ENCODE measurements at places on chromosomes 5 and 9.

DNA sequence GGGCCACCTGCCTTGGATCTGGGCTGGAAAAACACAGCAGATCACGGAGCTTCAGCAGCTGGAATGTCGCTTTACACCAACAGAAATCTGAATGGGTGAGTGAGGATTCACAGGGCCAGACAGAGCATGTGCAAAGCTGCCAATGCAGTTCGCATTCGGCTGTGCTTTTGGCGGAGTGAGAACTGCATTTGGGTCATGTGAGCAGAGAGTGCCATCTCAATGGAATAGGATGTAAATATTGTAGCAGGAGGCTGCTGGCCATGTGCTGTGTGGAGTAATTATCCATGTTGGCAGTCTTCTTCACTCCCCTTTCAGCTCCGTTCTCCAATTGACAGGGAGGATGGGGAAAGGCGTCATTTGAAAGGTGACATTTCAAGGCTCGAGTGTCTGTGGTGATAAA lies at the start of gene ANKRD55:
ANKRD55 (minus strand) TSS at position 101 of the 400 bp plus-strand sequence. CDS start 417 bp downstream, outside the sequence.
- no peak for DNase-seq

- no peak for DNase-seq
These were observed 293.9 kb upstream of the IRX4 start for GRCh38 chr5:2176581-2176980.

DNA sequence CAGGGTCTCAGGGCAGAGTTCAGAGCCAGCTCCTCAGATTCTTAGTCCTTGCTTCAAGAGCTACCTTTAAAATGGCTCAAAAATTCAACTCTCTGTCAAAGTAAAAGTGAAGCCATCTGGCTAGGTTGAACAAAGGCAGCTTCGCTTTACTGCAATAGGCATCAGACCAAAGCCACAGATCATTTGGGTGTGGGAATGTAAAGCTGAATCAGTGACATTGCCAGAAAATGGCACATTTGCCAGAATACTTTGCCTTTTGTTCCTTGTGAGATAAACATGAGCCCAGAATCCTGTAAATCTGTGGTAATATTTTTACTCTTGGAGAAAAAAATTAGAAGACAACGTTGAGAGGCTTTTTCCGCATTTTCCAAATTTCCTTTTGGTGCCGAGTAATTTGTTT lies 210.5 kb downstream of the PALM2AKAP2 start:
- DNase-seq, result no peak

DNA sequence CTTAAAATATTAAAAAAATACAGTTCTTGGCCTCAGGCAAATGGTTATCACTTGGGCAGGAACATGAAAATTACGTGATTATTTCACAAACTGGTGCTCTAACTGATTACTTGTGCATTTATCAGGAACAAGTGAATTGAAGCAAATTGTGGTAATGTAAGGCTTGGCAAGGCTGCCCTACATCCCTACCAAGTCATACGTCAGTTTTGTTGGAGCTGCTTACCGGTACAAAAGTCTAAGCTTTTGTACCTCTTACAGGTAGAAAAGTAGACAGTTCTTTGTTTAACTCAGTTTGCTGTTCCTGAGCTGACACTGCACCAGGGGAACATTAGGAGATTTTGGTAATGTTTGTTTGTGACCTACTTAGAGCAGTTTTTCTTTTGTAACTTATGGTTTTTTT lies 2.2 kb downstream of the G3BP1 start:
- DNase-seq, result peak; percentile 29

- no peak for DNase-seq
These were observed 29.2 kb downstream of the GARNL3 start for GRCh38 chr9:127293767-127294166.

DNA sequence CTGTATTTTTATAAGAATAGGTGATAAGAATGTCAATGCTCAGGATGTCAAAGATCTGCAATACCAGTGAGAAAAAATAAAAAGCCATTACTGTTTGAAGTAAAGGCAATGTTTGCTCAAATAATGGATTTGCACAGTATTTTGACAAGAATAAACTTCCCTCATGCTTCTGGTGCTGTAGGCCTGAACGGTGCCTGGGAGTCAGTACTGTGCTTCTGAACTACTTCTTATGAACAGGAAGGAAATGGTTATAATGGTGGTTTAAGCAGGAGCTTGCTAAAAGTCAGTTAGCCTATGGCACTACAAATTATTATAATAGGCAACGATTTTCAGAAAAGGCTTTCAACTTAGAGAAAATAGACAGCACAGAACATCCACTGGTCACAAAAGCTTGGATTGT lies 548.3 kb upstream of the CDH18 start:
- no peak for DNase-seq

- peak; percentile 7 for DNase-seq
These were observed 639 bp upstream of the RASA1 start for GRCh38 chr5:87266914-87267573.

DNA sequence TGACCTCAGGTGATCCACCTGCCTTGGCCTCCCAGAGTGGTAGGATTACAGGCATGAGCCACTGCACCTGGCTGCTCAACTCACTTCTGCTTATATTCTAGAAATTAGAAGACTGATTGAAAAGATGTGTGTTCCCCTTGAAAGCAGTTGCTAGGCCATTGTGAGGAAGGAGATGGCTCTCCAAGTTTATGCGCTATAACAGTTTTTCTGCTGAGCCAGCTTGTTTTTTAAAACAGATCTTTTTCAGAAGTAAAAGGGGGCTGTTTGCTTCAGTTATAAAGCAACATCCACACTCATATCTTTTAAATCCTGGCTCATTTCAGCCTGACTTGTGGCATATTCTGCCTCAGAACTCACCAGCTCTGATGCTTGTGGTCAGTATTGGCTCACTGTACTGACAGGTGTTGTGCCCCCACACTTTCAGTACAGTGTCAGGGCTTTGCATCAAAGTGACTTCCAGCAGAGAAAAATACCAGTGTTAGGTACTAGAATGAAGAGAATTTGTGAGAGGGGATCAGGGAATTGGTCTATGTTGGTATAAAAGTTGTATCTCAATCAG lies 49.4 kb downstream of the NUP214 start:
- DNase-seq, result no peak

DNA sequence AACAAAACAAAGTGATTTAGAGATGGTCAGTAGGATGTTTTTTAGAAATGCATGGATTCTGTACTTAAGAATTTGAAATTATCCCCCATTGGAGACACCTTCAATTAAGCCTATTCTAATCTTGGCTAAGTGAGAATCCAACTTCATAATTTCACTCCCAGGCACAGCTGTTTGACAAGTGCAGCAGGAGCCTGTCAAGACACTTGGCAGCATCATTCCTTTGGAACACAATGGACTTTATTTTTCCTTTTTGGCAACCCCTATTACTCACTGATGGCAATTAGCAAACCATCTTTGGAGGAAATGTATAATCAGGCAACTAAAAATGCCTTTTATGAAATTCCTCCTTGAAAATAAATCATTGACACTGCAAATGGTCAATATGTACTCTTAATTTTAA lies 194.7 kb downstream of the GLIS3 start:
- DNase-seq, result no peak

DNA sequence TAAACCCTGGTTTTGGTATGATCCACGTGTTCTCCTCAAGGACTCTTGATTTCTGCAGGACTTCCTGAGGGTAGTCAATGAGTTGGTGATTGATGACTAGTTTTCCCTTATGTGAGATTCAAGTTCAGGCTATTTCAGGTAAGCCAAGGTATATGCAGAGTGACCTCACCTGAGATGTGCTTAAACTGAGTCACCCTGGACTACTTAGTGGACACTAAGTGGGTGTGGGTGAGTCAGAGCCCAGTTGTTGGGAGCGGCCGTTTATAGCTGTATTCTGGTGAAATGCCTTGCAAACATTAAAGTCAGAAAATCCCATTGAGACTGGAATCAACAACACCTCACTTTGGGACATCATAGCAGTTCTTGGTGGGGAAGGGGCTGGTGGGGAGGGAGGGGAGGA lies 62.9 kb downstream of the SLC28A3 start:
- no peak for DNase-seq

- no peak for DNase-seq
These were observed 248.7 kb upstream of the SLC30A5 start for GRCh38 chr5:68845131-68845530.

DNA sequence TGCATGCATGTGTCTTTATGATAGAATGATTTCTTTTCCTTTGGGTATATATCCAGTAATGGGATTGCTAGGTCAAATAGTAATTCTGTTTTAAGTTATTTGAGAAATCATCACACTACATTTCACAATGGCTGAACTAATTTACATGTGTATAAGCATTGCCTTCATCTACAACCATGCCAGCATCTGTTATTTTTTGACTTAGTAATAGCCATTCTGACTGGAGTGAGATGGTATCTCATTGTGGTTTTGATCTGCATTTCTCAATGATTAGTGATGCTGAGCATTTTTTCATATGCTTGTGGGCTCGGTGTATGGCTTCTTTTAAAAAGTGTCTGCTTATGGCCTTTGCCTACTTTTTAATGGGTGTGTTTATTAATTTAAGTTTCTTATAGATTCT lies 102.3 kb upstream of the CCDC112 start:
- no peak for DNase-seq

GRCh38 chr5:146034127-146034526 lies 71.2 kb downstream of the PLAC8L1 start:
- peak; percentile 25 for DNase-seq

GRCh38 chr5:156929366-156929948 lies 33.6 kb downstream of the TIMD4 start:
- DNase-seq, result no peak

GRCh38 chr9:35756275-35757225 lies 2.5 kb upstream of the MSMP start:
- peak; percentile 59 for DNase-seq

GRCh38 chr5:79774171-79774854 lies 84.7 kb downstream of the CMYA5 start:
- no peak for DNase-seq

- no peak for DNase-seq
These were observed 62.4 kb downstream of the HMHB1 start for GRCh38 chr5:143874312-143874711.

GRCh38 chr9:136331556-136332481 lies 4.5 kb downstream of the GPSM1 start:
- no peak for DNase-seq

DNA sequence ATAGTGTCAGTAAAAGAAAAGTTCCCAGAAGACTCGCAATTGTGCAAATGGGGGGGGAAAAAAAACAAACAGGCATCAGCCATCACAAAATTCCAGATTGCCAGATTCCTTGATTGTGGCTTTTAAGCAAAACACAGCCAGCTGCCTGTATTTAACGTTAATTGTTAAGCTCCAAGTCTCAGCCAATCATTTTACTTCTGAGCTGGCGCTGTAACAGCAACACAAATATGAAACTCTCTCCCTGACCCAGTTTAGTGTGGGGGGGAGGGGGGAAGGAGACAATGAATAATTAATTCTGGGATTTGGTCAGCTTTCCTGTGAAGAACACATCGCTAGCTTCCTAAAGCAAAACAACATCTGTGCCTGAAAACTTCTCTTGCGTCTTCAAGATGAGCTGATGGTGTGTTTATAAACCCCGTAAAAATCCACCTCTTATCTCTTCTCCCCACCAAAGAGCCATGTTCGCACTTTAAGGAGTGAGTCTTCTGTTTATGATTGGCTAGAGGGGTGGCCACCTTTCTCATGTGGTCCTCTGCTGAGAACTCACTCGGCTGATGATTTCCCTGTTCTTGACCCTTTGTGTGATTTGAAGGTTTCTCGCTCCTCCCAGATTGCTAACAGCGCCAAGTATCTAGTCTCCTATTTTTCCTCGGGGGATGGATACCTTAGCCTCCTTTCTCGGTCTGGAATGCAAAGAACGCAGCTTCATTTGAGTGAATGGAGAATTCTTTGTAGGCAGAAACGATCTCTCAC lies 160.2 kb upstream of the DAPK1 start:
- DNase-seq, result peak; percentile 30

DNA sequence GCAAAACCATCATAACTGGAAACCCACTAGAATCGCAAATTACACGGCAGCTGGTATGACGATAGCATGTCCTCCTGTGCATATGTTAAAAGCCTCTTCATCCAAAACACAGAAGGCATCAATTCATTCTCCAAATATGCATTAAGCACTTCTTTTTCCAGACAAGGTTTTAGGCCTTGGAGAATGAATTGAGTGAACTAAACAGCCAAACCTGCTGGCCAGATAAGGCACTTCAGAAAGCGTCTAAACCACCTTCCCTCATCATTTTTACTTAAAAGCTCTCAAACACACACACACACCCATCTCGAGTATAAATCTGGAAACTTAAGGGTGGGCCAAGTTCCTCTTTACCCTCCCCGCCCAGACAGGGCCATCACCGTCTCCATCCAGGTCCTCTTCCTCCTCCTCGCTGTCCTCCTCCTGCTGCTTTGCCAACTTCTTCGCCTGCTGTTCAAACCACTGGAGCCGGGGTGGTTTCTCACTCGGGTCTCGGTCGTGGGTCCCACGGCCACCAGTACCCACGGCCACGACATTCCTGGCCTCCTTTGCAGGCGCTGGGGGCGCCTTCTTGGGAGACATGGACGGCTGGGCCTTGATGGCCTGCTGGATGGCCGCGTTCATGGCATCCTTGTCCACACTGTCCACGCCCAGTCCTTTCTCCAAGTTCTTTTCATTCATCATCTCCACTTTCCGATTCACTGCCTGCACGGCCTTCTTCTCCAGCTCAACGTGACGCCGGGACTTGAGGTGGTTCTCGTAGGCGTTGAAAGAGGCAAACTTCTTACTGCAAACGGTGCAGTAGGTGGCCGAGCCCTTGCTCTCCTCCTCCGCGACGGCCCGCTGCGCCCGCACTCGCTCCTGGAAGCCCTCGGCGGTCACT lies 696 bp downstream of the ZNF622 start:
- no peak for DNase-seq

DNA sequence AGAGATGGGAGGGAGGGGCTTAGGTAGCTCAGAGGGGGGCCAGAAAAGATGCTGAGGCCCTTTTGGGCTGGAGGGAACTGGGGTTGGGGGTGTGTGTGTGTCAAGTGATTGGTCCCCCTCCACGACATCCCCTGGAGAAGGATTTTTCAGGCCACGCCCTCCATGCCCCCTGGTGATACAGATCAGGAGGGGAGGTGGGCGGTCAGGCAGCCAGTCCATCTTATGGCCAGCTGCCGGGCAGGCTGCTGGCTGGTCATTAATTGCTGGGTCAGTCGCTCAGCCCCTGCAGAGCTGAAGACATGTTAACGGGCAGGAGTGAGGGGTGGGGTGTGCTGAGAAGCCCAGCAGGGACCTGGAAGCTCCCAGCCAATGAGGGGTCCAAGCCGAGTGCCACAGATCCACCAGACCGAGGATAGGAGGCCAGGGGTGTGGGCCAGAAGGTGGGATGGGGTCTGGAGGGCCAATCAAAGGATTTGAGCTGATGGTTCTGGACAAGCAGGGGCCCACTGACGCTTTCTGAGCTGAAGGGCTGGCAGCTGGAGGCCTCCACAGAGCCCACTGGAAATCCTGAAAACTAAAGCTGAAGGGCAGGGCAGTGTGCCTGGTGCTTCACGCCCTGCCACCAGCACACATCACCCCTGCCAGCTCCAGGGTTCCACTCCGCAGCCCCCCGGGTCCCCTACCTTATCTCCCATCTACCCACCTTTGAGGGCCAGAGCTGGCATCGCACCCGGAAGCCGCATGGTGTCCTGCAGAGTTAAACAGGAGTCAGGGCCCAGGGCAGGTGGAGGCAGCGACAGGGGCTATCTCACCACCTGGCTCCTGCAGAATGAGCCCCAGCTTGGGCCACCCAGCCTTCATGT lies 19.1 kb downstream of the PDGFRB start:
- no peak for DNase-seq

- no peak for DNase-seq
These were observed 37.8 kb downstream of the EBF1 start for GRCh38 chr5:159061834-159062474.

Measured in hematopoietic multipotent progenitor cell treated with erythropoietin and hydrocortisone succinate and interleukin-3 and kit ligand, for 15 days (in vitro differentiated cells).